Stimulated activated CD4-positive, alpha-beta T cell treated with anti-CD3 and anti-CD28 coated beads, Interleukin-15, amount 100 ng/mL, for 48 hours (primary cell): ENCODE measurements at places on chromosomes 7 and 10.

GRCh38 chr10:26408858-26409494 lies 29.2 kb upstream of the APBB1IP start:
- no peak for DNase-seq

GRCh38 chr7:139893999-139894398 lies 64.9 kb downstream of the TBXAS1 start:
- no peak for DNase-seq

DNA sequence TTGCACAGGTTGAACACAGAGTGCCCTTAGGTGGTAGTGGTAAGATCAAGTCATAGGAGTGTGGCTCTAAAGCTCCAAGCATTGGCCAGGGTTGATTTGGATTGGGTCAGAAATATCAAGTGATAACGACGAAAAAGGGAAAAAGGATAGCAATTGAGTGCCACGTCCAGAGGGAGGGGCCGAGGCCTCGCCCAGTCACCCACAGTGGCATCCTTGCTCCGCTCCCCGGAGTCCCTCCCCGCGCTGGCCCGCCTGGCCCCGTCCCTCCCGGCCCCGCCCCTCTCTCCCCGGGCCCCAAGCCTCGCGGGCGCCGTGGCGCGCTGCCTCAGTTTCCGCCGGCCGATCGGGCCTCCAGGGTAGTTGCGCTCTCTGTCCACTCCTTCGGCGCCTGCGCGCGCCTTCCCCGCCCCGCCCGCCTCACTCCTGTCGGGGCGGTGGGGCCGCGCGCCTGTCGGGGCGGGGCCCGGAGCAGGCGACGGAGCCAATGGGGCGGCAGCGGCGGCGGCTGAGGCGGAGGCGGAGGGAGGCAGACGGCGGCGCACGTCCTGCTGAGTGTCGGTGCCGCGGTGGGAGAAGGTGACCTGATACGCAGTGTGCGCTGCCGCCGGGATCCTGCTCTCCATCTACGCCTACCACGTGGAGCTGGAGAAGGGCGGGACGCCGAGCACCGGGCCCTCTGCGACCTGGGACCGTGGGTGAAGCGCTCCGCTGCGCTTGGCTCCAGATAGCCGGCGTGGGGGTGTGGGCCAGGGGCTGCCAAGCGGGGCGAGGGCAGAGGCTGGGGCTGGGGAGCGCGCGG lies 209.1 kb upstream of the ZNF722 start:
- DNase-seq = no peak

- no peak for DNase-seq
Measured at GRCh38 chr10:11017000-11017569, 587 bp upstream of the CELF2 start.

DNA sequence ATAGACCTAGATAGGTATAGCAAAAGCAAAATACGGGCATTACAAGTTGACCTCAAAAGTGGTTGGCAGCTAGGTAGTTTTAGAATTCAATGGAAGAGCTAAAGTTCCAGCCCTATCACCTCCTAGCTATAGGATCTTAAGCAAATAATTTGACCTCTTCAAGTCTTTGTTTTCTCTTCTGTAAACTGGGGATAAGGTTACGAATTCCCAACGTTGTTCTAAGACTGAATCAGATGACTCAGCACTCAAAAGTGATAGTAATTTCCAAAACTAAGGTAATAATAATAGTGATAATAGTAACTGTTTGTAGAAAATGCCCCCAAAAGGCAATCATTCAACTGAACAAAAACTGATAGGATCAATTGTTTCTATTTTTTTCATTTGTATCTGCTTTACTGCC lies 445.2 kb downstream of the KCNMA1 start:
- no peak for DNase-seq

DNA sequence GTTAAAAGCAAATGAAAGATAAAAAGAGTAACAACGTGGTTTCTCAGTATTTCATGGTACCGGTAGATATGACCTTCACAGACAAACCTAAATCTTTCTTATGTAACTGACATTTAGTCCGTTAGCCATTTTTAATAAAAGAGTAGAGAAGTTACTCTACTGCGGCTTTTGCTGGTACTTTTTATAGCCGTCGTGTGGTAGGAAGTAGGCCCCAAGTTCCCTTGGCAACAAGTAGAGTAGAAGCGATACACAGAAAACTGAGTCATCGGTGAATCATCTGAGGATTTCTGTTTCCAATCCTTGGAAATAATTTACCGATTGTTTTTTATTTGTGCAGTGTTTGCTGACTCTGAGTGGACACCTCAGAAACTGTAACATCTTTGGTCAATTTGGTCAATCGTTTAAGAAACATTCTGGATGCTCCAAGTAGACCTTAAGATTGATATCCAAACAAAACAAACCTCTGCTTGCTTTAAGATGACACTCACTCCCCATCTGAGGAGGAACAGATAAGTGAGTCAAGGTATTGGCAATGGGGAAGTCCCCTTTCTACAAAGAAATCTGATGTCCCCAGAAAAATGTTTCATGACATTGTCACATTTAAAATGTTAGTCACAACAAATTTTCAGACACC lies 63.9 kb upstream of the AHR start:
- DNase-seq = peak; percentile 41

DNA sequence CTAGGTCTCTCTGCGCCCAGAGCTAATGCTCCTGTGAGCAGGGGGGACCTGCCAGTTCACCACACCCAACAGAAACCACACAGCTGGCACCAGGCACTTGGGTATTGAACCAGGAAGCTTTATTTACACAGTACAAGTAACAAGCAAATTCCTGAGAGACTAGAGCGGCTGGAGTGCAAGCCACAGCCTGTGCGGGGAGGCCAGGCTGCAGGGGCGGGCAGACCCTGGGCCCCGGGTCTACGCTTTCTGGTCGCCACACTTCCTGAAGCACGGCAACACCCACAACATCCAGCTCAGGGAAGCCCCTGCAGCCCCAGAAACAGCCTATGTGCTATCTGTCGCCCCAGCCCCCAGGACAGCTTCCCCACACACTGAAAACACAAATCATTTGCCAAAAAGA lies 125.0 kb downstream of the FAM53B start:
- DNase-seq = no peak

GRCh38 chr7:1112109-1112508 lies 24.2 kb downstream of the GPER1 start:
- DNase-seq = no peak

- DNase-seq = no peak
Measured at GRCh38 chr7:151251328-151251688, 2.8 kb upstream of the SMARCD3 start.

DNA sequence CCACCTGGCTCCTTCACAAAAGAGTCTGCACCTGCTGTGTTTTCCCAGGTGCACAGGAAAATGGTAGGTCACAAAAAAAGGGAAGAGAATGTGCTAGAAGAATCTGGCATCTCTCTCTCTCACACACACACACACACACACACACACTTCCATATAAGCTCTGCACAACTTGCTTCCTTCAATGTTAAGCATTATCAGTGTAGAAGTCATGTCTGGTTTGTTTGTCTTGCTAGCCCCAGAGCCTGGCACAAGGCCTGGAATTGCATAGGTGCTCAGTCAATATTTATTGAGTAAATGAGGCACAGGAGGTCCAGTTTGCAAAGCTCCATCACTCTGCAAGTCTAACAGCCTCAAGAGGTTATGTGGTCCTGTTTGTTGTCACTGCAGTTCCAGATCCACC lies 867.3 kb upstream of the AUTS2 start:
- no peak for DNase-seq

DNA sequence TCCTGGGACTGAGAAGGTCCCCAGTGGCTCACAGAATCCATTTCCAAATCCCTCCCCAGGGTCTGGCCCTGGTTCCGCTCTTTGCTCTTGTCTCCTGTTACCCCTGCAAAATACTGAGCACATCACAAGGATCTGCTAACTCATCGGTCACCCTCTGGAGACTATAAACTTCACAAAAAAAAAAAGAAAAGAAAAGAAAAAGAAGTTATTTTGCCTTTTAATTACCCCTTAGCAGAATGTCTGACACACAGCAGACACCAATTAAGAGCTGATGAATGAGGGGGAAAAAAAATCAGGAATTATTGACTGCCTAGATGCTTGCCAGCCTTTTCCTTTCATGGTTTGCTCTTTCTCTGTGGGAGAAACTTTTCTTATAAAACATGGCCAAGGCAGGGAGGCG lies 578.7 kb downstream of the GRID1 start:
- no peak for DNase-seq

DNA sequence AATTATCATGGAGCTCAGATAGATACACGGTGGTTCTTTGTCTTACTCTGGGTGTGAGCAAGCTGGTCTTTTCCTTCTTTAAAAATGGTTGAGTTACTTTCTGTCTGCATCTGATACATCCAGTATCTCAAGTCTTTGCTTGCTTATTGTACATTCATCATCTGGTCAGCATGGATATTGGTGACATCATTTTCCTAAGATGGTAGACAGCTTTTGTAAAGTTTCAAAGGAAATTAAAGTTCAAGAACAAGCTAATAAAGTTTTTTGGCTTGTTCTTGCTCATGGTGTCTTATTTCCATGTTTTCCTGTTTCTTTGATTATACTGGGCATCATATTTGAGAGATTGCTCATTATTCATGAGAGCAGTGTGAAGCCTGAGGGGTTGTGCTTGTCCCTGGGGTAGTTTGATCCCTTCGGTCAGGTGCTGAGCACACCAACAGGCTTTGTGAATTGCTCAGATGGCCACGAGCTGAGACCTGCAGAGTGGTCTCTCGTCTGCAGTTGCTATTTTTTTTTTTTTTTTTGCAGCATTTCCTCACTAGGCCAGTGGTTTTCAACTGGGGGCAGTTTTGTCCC lies 38.5 kb downstream of the MGMT start:
- DNase-seq = no peak

GRCh38 chr10:125107965-125108580 lies 52.3 kb downstream of the CTBP2 start:
- no peak for DNase-seq

DNA sequence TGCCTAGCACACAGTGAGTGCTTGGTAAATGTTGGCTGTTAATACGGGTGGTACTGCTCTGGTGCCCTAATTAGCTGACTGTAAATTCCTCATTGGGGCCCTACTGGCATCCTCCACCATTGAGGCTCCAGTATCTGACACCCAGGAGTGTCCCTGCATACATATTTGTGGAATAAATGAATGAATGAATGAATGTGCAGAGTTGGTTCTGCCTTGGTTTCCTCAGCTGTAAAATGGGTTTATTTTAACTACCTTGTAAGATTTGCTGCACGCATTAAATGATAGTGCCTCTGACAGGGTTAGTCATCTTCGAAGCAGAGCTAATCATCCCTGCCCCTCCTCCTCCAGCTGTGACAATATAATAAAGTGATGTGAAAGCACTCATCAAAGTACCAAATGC lies 45.8 kb downstream of the ALDH18A1 start:
- DNase-seq = no peak

- no peak for DNase-seq
Measured at GRCh38 chr7:133360201-133360600, 107.3 kb downstream of the EXOC4 start.
